ENCODE measurements at places on chromosomes 4 and X.

DNA sequence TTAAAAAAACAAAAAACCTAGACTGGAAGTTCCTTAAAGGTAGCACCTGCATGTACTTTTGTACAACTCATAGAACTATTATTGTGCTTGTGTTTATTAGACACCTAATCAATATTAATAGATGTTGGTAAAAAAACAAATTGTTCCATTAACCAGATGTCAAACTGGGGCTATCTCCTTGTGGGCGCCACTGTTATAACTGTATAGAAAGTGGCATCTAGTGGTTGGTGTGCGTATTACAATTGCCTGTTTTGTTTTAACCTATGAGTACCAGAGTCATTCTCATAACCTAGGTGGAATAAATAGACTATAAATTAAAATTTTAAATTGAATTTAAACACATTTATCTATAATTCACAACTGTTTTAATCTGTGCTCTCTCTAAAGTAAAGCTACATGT, 97.4 kb downstream of the COL4A5 start:
- peak; percentile 29 for DNase-seq

- DNase-seq: peak; percentile 9
Measured at GRCh38 chr4:25702848-25703247, 47.2 kb downstream of the SLC34A2 start.

DNA sequence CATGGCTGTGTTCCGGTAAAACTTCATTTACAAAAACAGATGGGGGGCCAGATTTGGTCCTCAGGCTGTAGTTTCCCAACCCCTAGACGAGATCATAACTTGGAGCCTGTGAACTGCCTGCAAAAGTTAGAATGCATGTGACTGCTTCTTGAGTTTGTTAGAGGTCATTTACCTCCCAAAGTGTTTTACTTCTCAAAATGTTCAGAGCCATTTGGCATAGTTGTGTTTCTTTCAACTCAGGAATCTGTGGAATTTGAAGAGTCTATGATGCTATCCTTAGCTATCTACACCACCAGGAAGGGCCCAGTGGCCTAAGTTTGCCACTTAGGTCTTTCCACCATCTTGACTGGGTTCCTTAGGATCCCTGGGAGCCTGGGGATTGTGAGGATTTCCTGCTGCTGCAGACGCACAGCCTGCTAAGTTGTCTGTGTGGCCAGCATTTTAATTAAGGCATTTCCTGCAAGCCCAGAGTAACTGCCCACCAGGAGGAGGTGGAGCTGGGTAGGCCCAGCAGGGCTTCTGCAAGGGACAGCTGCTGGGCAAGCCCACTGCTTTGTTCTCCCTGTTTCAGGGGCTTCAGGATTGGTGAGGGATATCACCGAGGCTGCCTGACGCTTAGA, 53.1 kb downstream of the CCNI start:
- DNase-seq: no peak

- no peak for DNase-seq
Measured at GRCh38 chr4:105950701-105951100, 55.4 kb downstream of the NPNT start.

DNA sequence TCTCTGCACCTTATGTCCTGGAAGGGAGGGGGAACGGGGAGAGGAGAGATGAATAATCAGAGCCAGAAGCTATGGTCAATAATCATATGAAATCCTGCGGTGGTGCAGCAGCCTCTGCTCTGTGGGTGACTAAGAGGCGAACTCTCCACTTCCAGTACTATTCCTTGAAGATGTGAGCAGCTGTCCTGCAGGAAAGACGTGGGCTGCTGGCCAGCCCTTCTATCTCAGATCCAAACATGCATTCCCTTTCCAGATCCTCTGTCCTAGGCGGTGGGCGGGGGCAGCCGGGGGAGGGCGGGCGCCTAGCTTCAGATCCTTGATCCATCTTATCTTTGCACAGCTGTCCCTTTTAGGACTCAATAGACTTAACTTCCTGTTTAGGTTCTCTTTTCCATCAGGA, 34.5 kb downstream of the SPINK2 start:
- peak; percentile 50 for DNase-seq

DNA sequence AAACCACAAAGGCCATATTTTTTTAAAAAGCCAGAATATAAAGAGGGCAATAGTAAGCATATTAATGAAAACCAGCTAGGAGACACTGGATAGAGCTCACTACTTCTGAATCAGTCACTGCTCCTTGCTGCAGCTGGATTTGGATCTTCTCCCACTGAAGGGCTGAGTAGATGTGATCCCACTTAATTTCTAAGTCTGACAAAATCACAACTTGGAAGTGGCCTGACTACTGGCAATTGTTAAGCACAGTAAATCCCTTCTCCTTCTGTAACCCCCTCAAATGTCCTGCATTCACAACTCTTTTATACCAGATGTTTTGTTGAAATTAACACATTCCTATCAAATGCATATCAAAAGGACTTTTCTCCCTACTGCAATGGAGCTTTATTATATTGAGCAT, 72.9 kb downstream of the AMMECR1 start:
- no peak for DNase-seq

- DNase-seq: no peak
Measured at GRCh38 chr4:13542577-13543031, 1.7 kb downstream of the NKX3-2 start.

- DNase-seq: no peak
Measured at GRCh38 chr4:102554482-102554881, 53.3 kb downstream of the NFKB1 start.

DNA sequence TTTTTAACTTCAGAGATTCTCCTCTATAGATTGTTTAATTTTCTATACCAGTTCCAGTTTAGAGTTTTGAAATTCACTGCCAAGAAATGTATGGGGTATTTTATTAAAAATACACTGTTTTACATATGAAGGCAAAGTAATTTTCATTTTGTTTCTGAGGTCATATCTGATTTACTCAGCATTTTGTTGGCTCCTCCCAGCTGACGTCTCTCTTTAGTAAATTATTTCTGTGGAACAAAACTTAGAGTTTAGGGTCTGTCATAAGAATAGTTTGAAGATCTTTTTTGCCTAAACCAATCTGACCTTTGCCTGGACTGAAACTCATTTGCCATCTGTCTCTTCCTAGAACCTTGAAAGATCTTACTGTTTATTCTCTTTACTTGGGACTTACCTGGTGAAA, 16.9 kb downstream of the FNIP2 start:
- no peak for DNase-seq

DNA sequence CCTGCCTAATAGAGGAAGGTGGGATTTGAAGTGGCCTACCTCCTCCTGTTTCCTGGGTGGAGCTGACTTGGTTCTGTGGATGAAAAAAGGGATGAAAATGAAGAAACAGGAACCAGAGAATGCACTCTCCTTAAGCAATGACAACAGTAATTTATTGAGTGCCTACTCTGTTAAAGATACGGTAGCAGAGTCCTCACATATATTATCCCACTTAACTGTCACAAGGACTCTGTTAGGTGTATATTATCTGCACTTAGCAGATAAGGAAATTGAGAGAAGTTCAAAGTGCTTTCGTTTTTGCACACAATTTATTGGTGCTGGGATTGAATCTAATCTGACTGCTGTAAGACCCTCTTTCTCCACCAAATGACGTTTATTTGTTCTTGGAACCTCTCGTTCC, 301.2 kb downstream of the PACRGL start:
- no peak for DNase-seq

GRCh38 chrX:85223359-85223758, 20.2 kb downstream of the SATL1 start:
- DNase-seq: no peak

DNA sequence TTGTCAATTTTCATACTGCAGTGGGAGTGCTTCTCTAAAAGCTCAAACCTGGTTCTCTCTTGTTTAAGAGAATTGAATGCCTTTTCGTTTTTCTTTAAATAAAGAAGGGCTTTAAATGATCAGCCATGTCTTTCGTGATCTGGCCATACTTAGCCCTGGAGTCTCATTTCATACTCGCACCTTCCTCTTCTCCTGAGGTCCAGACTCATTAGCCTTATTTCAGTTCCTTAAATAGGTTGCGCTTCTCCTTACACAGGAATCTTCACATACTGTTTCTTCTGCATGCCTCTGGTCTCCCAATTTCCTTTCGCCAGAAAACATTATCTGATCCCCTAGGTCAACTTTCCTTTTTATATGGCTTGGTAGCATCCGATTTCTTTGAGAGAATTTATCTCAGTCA, 565.6 kb upstream of the TENM3 start:
- no peak for DNase-seq

DNA sequence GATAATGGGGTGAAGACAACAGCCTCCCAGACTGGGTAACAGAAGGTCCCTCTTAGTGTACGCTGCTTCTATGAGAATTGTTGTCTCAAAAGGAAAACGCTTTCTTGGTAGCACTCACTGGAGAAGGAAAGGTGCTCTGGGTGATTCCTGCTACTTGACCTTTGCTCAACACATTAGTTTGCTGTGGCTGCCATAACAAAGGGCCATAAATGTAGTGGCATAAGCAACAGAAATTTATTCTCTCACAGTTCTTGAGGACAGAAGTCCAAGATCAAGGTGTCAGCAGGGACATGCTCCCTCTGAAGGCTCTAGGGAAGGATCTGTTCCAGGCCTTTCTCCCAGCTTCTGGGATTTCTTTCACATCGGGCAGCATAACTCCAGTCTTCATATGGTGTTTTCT, 19.0 kb downstream of the HCCS start:
- no peak for DNase-seq

GRCh38 chrX:31329298-31329697, 257.5 kb upstream of the FTHL17 start:
- DNase-seq: no peak

GRCh38 chr4:36273276-36273675, 8.1 kb upstream of the DTHD1 start:
- peak; percentile 64 for DNase-seq

GRCh38 chrX:15739886-15740285, 1.8 kb downstream of the CA5B start:
- DNase-seq: peak; percentile 11

DNA sequence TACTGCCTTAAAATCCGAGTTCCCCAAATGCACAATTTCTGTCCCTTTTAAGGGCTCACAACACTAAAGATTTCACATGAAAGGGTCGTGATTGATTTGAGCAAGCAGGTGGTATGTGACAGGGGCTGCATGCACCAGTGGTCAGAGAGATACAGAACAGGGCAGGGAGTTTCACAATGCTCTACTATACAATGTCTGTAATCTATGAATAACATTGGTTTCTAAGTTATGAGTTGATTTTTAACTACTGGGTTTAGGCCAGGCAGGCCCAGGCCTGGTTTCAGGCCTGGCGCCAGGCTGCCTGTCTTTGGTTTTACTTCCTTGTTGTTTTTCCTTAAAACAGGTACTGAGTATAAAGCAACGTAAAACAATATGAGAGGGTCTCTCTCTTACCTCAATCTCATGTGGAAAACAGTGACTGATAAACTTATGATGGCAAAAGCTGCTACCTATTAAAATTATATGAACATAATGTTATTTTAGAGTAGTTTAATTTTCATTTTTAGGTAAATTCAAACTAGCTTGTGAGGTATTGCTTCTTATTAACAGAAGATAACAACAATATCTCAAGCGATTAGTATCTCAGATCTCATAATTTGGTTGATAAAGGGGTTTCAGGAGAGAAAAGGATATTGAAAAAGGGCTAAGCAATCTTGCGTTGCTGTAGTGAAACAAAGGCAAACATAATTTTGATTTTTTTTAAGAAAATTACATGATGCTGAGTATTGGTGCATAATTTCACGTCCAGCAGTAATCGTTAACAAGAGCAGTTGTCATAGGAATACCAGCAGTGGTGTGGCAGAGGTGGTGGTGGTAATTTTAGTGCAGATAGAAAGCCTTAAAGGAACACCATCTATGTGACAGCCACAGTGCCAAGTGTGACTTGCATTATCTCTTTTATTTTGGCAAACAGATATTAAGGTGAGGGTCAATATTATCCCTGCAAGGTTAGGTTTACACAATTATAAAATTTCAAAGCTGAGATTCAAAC, 944.4 kb upstream of the GRID2 start:
- DNase-seq: no peak

DNA sequence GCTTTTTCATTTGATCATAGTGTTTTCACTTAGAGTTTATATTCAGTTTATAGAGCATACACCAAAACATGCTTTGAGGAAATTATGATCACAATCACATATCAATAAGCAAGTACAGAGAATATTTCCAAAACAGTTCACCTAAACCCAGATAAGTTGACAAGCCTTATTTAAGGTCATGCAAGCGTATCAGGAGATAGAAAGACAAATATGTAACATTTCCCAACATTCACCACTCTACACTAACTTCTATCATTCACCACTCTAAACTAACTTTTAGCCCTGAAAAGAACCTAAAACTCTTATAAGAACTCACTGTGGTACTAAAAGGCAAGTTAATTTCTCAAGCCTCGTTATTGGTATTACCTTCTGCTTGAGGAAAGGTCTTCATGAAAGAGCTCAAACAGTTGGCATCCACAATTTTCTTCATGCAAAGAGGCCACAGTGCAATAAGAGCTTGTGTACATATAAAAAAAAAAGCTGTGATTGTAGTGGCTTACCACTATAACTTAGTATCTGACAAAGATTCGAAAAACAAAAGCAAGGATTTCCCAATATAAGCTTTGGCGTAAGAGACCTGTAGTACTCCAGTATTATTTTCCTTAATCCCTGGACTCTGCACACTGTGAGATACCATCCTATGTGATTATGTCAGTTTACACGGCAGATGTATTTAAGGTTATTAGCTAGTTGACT, 903.3 kb downstream of the STIM2 start:
- DNase-seq: no peak

- no peak for DNase-seq
Measured at GRCh38 chr4:15651676-15652075, 3.5 kb downstream of the FBXL5 start.

Measured in mammary epithelial cell (primary cell).